ENCODE measurements at places on chromosomes 1 and 21. TPM values are rescaled to one million over a fixed set of nuclear protein-coding genes. Genes with fewer than 3 reads are reported as not detected.
A peak's percentile ranks its signal among the peaks of the same experiment; 100 is the strongest.

GRCh38 chr1:63352736-63353135, 14.7 kb upstream of the ALG6 start:
- no peak overlapping the region for H3K4me3 ChIP-seq
- DNase-seq, result no peak
- H3K27ac ChIP-seq, result no peak overlapping the region
- peaks cover 15% of the 10 kb centered on the region for H3K27me3 ChIP-seq

The TNFAIP8L2 gene
- total RNA-seq, result 10.3 TPM

DNA sequence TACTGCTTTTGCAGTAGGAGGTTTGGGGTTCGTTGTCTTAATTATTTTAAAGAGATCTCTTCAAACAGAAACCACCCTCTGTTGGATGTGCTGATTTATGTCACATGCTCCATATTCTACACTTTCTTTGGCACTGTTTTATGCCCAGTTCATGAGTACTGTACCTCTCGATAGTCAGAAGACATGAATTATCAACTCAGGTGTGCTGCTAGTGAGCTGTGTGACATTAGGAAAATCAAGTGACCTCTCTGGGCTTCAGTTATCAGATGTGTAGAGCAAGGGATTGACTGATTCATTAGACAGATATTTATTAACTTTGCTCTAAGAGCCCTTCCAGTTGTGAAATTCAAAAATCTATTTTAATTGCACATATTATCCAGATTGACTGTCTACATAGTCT, 2.1 kb upstream of the AHCTF1 start:
- H3K4me3 ChIP-seq, result no peak overlapping the region
- H3K27me3 ChIP-seq, result no peaks in the 10 kb centered on the region
- no peak overlapping the region for H3K27ac ChIP-seq
- DNase-seq, result no peak
- H3K36me3 ChIP-seq, result peaks cover 6% of the 10 kb centered on the region
- H3K4me1 ChIP-seq, result peaks cover 16% of the 10 kb centered on the region

- peaks cover 30% of the 10 kb centered on the region for H3K4me1 ChIP-seq
- no peaks in the 10 kb centered on the region for H3K27me3 ChIP-seq
- no peak for DNase-seq
- peak overlapping the region; percentile 33 for H3K27ac ChIP-seq
- no peak overlapping the region for H3K4me3 ChIP-seq
- no peaks in the 10 kb centered on the region for H3K36me3 ChIP-seq
These were observed 45.7 kb downstream of the APP start for GRCh38 chr21:26124896-26125295.

GRCh38 chr1:10484521-10484920, 9.8 kb downstream of the PEX14 start:
- H3K4me3 ChIP-seq, result no peak overlapping the region
- no peaks in the 10 kb centered on the region for H3K4me1 ChIP-seq
- no peaks in the 10 kb centered on the region for H3K36me3 ChIP-seq
- H3K27ac ChIP-seq, result peak overlapping the region; percentile 24
- DNase-seq, result peak; percentile 71

The DEPDC1 gene
- 0.17 TPM for total RNA-seq

The TRAPPC3 gene
- 63.1 TPM for total RNA-seq

GRCh38 chr21:44364151-44365053, 11.0 kb downstream of the TRPM2 start:
- peak; percentile 47 for DNase-seq
- H3K27ac ChIP-seq, result no peak overlapping the region
- H3K27me3 ChIP-seq, result peaks cover 4% of the 10 kb centered on the region
- no peaks in the 10 kb centered on the region for H3K4me1 ChIP-seq
- no peak overlapping the region for H3K4me3 ChIP-seq

- no peaks in the 10 kb centered on the region for H3K4me1 ChIP-seq
- no peak overlapping the region for H3K4me3 ChIP-seq
- peaks cover 30% of the 10 kb centered on the region for H3K27me3 ChIP-seq
- no peak overlapping the region for H3K27ac ChIP-seq
- H3K36me3 ChIP-seq, result no peaks in the 10 kb centered on the region
These were observed 114.4 kb upstream of the ZC3H12A start for GRCh38 chr1:37360011-37360410.

DNA sequence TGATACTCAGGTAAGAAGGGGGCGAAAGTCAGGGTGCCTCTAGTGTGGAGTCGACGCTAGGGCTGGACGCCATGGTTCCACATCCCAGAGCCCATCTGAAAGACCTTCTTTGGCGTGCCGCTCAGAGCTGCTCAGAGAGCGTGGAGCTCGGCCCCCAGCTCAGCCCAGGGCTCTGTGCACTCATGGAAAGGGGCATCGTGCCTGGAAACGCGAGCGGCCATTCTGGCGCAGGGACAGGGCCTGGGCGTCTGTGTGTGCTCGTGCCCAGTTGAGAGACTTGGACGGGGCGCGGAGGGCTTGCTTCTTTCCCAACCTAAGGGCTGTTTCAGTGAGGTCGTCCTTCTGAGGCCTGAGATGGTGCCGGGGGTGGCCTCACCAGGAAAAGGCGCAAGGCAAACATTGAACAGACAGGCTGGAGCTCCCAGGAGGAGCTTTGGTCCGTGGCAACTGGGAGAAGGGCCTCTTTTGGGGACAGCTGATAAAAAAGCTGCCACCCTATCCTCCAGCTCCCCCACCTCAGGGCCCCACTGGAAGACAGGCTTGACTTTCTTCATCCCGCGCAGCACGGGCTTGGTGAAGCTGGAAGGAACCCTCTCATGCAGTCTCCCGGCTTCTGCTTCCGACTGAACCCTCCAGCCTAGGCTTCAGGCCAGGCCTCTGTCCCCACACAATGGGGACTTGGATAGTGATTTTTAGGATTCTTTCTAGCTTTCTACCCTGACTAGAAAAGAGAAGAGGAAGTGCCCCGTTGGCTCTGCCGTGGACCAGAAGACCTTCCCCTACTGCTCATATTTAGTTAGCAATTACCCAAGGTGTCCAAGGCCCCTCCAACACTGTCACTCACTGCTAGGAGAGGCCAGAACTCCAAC, 77.1 kb downstream of the CD58 start:
- no peaks in the 10 kb centered on the region for H3K36me3 ChIP-seq
- no peaks in the 10 kb centered on the region for H3K27me3 ChIP-seq
- peaks cover 31% of the 10 kb centered on the region for H3K4me1 ChIP-seq
- H3K27ac ChIP-seq, result no peak overlapping the region
- no peak for DNase-seq

The FHAD1 gene
- 2.4 TPM for total RNA-seq
